ENCODE measurements at places on chromosomes 12 and 14.

- DNase-seq = no peak
Measured at GRCh38 chr12:29427964-29428363, 47.0 kb upstream of the ERGIC2 start.

- DNase-seq = no peak
Measured at GRCh38 chr14:101878211-101878821, 86.1 kb upstream of the DYNC1H1 start.

- no peak for DNase-seq
Measured at GRCh38 chr14:68665131-68665530, 127.7 kb downstream of the ZFP36L1 start.

DNA sequence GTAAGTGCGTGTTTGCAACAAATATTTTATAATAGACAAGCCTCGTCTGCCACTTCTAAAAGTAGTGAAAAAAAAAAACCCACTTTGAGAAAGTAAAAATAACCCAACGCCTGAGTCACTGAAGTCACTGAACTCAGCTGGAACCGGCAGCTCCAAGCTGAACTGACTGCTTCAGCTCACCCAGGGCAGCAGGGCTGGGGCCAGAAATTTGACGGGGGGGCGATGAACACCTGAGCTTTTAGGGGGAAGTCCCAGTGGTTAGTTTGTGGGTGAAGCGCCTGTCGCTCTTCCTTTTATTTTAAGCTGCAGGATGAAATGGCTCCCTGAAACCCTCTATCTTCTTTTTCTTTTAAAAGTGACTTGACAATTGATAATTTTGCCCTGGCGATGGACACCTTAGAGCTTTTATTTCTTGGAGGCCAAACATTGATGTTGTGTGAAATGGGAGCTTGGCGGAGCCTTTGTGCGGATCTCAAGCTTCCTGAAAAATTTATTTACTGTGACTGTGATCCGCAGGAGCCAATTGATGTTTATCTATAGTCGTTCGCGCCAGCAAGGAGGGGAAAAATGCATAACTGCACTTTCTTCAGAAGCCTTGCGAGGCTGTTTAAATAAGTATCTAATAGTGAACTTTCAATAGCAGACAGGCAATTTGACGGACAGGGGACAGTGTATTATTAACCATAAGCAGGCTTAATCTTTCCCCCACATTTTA is 173.2 kb upstream of the MYL2 start:
- no peak for DNase-seq

DNA sequence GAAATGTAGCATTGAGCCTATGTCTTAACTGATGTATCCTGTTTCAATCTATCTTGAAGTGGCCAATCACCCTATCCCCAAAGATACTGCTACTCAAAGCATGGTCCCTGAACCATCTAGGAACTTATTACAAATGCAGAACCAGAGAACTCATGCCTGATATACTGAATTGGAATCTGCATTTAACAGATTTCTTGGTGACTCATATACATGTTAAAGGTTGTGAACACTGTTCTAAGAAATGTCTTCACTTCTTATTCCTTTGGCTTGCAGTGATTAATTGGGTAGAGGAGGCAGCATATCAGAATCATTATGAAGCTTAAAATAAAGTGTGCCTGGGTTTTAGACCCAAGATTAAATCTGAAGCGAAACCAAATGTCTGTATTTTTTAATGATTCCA is 795.6 kb downstream of the DIO2 start:
- DNase-seq = no peak

DNA sequence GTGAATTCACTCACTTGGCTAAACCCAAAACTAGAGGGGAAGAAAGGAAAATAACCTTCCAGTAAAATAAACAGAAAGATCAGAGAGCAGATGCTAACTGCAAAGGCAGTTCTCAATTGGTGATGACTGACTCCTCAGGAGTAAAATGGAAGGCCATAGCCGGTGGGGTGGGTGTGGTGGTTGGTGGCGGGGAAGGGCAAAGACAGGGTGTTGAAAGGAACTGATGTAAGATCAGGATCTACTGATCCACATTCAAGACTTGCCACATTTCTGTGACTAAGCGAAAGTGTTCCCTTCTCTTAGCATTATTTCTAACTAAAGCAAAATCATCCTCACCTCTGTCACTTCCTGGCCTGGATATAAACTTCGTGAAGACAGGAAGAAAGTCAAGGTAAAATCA is 26.3 kb upstream of the TC2N start:
- no peak for DNase-seq

DNA sequence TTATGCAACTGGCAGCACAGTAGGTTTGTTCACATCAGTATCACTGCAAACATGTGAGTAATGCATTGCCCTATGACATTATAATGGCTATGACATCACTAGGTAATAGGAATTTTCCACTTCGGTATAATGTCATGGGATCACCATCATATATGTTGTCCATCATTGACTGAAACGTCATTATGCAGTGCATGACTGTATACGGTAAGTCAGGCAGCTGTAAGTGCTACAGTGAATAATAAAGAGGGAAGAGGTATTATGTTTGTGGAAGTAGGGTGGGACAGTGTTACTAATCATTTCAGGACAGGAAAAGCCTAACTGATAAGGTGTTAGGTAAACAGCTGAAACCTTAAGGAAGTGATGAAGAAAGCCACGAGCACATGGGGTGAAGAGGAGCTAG is 68.1 kb downstream of the ANO4 start:
- no peak for DNase-seq

DNA sequence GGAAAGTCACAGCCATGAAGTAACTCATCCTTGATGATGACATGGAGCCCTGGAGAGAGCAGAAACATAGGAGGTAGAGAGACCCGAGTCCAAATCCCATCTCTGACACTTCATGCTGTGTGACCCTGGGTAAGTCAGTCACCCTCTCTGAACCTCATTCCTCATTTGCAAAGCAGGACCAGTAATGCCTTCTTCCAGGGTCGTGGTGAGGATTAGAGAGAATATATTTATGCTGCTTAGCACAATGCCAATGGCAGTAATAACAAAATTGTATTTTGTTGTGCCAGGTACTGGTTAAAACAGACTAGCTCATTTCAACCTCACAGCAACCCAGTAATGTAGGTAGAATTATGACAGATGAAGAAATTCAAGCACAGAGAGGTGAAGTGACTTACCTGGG is 13.9 kb upstream of the RBM19 start:
- no peak for DNase-seq

- no peak for DNase-seq
Measured at GRCh38 chr14:36066636-36067035, 109.9 kb downstream of the PTCSC3 start.

- no peak for DNase-seq
Measured at GRCh38 chr12:127731657-127732056, 535.3 kb upstream of the TMEM132C start.

GRCh38 chr12:110658878-110659277 is 30.0 kb downstream of the HVCN1 start:
- no peak for DNase-seq

DNA sequence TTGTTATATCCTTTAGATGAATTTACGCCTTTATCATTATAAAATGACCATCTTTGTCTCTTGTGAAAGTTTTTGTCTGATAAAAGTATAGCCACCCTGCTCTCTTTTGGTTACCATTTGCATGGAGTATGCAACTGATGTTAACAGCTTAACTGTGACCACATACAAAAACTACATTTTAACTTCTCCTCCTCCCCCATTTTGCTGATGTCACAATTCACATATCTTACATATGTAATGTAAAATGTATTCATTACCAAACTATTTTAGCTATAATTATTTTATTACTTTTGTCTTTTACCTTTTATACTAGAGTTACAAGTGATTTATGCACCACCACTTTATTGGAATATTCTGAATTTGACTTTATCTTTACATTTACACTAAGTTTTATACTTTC is 184.5 kb upstream of the NPAS3 start:
- no peak for DNase-seq

DNA sequence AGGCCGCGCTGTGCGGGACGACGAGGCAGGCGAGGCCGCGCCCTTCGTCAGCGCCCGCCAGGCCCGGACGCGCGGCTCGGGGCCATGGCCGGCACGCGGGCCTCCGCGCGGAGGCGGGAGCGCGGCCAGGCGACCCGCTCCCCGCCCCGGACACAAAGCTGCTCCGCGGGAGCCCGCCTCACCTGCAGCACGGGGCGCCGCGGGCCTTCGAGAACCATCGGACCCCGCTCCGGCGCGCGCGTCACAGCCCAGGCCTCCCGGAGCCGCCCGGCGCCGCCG is 342 bp downstream of the DICER1 start:
- DNase-seq = no peak

DNA sequence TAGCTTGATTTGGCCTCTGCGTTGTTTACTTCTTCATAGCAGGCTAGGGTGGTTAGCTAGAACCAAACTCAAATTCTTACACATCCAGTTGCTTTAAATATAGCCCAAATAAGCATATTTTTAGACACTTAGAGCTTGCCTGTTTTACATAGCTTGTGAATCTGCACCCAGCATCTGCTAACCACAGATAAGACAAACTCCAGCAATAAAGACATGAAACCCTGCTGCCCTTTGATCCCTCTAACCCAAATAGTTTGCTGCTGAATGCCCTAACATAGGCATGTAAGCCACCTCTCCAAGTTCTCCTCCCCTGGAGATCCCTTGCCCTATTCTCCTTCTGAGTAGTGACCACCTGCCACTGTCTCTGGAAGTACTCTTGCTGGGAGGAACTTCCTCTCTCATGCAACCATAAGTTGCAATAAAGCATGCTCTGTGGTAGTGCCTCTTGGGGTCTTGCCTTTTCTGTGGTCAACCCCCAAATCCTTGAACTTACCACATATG is 185.6 kb downstream of the TMEM117 start:
- no peak for DNase-seq

GRCh38 chr12:54216797-54217661 is 28.2 kb upstream of the SMUG1 start:
- DNase-seq = peak; percentile 63

DNA sequence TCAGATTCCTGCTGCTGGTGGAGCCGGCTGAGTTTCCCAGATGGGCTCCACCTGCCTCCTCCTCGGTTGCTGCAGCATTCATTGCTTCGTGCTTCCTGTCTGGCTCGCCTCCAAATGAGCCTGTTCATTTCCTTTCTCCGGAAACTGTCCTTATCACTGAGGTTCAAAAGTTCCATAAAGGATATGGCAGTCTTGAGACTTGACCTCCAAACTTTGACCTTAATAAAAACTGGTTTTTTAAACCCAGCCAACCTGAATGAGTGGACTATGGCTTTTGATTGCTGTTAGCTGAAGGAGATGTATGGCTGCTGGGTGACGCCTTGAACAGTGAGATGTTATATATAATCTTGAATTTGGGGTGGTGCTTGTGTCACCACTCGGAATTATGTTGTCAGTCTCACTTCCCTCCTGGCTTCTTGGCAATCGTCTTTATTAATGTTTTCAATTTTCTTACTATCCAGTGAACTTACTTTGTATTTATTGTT is 62.7 kb downstream of the RASSF3 start:
- no peak for DNase-seq

DNA sequence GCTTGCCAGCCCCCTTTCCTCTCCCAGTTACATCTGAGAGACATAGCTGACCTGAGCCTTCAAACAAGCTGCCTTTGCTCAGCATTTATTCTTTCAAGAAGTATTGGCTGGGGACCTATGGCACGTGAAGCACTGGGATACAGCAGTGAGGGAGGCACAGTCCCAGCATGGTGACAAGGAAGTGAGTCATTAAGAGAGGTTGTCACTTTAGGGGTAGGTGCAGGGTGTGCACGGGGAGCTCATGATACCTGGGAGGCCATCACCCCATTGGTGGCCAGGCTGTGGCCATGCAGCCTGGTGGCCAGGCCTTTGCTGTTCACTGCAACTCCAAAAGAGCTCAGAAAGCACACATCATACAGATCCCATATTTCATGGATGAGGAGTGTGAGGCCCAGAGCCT is 5.7 kb upstream of the KRT75 start:
- no peak for DNase-seq

DNA sequence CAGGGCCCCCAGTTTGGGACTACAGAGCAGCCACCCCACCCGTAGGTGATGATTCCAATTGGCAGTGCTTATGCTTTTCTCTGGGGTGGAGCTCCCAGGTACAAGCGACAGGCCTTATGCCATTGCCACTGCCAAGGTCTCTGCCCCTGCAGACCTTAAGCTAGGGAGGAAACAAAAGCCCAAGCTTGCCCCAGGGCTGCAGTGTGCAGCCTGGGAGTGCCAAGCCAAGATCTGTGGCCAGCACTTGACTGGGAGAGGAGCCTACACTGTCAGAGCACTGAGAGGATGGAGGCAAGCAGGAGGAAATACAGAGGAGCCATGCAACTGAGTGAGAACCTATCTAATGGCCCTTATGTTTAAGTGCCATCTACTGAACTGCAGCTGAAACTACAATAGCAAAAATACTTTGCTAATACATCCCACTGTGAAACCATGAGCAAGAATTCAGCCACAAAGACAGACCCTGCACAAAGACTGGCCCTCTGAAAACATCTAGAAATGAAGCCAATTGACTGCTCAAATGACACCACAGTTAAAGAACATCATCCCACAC is 17.7 kb upstream of the ASCL1 start:
- DNase-seq = no peak

DNA sequence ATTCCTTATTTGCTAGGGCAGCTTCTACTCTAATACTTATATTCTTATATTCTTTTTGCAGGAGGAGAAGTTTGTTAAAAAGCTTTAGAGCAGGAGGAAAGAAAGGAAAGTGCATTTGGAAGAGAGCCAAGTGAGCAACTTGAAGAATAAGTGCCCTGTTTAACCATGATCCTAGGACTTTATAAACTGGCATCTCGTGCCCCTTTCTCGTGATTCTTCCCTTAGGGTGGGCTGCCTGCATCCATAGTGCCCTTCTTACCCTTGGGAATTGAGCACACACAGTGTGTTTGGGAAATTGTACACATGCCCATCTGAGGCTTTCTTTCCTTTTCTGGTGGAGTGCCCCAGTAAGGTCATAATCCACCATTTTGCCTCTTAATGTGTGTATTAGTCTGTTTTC is 141.9 kb downstream of the NUBPL start:
- no peak for DNase-seq

DNA sequence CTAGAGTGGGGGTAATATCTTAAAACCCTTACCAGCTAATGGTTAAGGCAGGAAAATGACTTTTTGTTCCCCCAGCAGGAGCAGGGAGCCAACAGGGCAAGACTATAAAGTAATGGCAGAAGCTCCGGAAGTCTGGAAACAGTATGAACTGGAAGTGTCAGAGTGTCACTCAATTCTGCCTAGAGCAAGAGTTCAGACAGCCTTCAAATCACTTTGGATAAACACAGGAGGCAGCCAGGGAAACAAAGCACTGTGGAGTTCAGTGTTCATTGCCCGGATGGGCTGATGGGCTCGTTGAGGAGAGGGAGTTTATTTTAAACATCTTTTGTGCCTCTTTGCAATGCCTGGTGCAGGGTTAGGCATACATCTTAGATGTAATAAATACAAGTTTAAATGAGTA is 16.5 kb upstream of the DYRK2 start:
- DNase-seq = no peak

- DNase-seq = no peak
Measured at GRCh38 chr12:113003636-113004035, 25.3 kb downstream of the OAS2 start.

DNA sequence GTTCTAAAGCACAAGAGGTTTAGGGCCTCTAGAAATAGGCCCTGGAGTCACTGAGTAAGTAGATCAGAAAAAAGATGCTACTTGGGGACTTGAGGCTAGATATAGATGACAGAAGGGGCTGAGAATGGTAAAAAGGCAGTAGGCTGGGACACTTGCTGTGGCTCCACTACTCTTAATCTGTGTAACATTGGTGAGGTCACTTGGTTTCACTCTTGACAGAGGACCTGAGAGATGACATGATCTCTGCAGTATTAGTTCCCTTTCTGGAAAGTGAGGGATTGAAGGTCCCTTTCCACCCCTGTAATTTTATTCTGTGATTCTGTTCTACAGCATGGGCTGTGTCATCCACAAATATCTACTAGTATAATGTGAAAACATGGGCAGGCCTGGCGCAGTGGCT is 39.7 kb downstream of the MAPKAPK5 start:
- DNase-seq = no peak

Data from liver (tissue), 10 donors.